ENCODE measurements at places on chromosomes 11 and 22.
A peak's percentile ranks its signal among the peaks of the same experiment; 100 is the strongest.

DNA sequence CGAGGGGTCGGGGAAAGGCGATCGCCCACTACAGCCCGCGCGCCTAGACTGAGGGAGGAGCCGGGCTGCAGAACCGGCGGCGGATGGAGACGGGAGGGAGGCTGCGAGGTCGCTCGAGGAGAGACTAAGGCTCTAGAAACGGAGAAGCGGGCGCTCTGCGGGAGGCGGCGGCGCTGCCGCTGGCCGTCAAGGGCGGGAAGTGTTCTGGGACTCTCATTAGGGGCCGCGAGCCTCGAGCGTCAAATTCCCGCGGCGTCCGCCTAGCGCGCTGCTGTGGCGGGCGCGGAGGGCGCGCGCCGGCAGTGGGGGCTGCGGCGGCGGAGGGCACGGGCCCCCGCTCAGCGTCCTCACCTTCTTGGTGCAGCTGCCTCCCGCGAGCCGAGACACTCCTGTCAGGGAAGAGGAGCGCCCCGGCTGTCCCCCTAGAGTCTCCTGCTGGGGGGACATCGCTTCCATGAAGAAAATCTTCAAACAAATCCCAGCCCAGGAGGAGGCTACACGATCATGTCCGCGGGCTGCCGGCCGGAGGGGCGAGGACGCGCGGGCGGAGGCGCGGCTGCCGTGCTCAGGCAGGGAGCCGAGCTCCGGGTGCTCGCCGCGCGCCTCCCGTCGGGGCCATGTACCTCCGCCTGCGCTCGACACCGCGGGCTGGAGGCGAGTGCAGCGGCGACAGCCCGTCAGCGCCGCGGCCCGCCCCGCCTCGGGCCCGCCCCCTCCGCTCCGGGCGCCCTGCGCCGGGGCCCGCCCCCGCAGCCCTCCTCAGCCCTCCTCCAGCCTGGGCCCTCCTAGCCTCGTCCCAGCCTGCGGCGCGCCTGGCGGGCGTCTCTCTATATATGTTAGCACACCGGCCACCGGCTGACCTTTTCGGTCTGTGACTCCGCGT is at the start of gene ARHGAP20:
Gene ARHGAP20 (minus strand): TSS at position 662 of the 883 bp plus-strand sequence. CDS start 206 bp downstream, at position 456.
- no peak for DNase-seq
- no peak within 1 kb of the TSS for H3K27ac ChIP-seq
- H3K27me3 ChIP-seq: peaks cover 12% of the 10 kb centered on the region
- no peaks in the 10 kb centered on the region for H3K36me3 ChIP-seq
- H3K4me3 ChIP-seq: peak within 1 kb of the TSS; percentile 46

DNA sequence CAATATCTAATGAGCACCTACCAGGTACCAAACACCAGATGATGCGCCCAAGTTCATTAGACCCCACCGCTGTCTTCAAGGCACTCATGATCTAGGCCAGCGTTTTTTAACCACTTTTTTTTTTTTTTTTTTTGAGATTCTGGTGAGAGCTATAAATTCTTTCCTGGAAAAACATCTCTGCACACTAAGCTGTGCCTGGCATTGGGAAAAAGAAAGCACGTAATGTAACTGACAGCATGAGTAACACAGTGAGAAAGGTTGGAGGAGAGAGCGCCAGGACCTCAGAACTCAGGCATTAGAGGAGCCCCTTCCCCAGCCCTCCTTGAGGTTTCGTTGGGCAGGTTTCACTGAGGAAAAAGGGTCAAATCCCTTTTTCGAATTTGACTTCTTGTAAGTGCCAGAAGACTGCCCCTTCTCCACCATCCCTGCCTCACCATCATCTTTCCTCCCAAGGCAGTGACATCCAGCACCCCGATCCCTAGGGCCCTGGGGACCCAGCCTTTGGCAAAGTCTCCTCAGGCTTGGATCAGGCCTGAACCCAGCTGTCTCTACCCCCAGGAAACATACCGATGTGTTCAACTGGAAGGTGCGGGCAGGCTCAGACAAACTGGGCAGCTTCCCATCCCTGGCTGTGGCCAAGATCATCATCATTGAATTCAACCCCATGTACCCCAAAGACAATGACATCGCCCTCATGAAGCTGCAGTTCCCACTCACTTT is 26.1 kb upstream of the SMIM35 start:
- H3K36me3 ChIP-seq: no peaks in the 10 kb centered on the region
- H3K27ac ChIP-seq: no peak overlapping the region
- H3K4me1 ChIP-seq: no peaks in the 10 kb centered on the region
- H3K4me3 ChIP-seq: no peak overlapping the region

DNA sequence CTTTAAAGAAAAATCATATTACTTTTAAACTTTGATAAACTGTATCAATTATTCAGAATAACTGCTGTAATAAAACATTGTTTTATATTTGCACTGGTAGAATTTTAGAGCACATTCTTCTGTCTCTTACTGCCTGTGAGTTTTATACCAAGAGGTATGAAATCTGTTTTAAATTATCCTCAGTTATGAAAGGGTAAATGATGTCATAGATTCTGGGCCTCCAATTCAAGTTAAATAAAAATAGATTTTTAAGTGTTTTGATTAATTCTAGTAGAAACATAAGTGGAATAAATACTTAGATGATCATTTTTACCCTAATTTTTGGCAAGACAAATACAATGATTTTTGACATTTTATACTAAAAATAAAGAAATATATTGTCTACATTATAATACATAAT is 93.0 kb downstream of the GUCY1A2 start:
- no peak overlapping the region for H3K4me3 ChIP-seq
- H3K27me3 ChIP-seq: no peaks in the 10 kb centered on the region
- H3K4me1 ChIP-seq: no peaks in the 10 kb centered on the region
- no peaks in the 10 kb centered on the region for H3K36me3 ChIP-seq

- H3K4me3 ChIP-seq: no peak overlapping the region
- H3K27me3 ChIP-seq: no peaks in the 10 kb centered on the region
- no peaks in the 10 kb centered on the region for H3K36me3 ChIP-seq
- DNase-seq: no peak
- H3K4me1 ChIP-seq: no peaks in the 10 kb centered on the region
- H3K27ac ChIP-seq: no peak overlapping the region
Measured at GRCh38 chr11:97963528-97964331, 1057.0 kb upstream of the CNTN5 start.

GRCh38 chr11:130157101-130157500 is 2.5 kb upstream of the ST14 start:
- H3K27ac ChIP-seq: no peak overlapping the region
- peaks cover 11% of the 10 kb centered on the region for H3K4me1 ChIP-seq
- DNase-seq: no peak
- no peaks in the 10 kb centered on the region for H3K36me3 ChIP-seq

GRCh38 chr11:120937501-120937900 is 86.4 kb upstream of the TBCEL start:
- H3K27me3 ChIP-seq: no peaks in the 10 kb centered on the region
- no peak for DNase-seq
- no peak overlapping the region for H3K27ac ChIP-seq
- H3K36me3 ChIP-seq: no peaks in the 10 kb centered on the region

- H3K36me3 ChIP-seq: no peaks in the 10 kb centered on the region
- H3K27me3 ChIP-seq: no peaks in the 10 kb centered on the region
- H3K4me1 ChIP-seq: peaks cover 5% of the 10 kb centered on the region
Measured at GRCh38 chr11:102292933-102293332, 24.4 kb upstream of the BIRC3 start.

- no peaks in the 10 kb centered on the region for H3K36me3 ChIP-seq
- no peaks in the 10 kb centered on the region for H3K4me1 ChIP-seq
- H3K4me3 ChIP-seq: no peak overlapping the region
- H3K27ac ChIP-seq: no peak overlapping the region
- no peak for DNase-seq
- no peaks in the 10 kb centered on the region for H3K27me3 ChIP-seq
Measured at GRCh38 chr11:57751176-57751575, 443 bp downstream of the BTBD18 start.

- no peaks in the 10 kb centered on the region for H3K27me3 ChIP-seq
- peak overlapping the region; percentile 87 for H3K27ac ChIP-seq
- peak overlapping the region; percentile 75 for H3K4me3 ChIP-seq
- H3K4me1 ChIP-seq: peaks cover 41% of the 10 kb centered on the region
- peaks cover 14% of the 10 kb centered on the region for H3K36me3 ChIP-seq
Measured at GRCh38 chr22:26484360-26484706, 656 bp downstream of the SRRD start.

DNA sequence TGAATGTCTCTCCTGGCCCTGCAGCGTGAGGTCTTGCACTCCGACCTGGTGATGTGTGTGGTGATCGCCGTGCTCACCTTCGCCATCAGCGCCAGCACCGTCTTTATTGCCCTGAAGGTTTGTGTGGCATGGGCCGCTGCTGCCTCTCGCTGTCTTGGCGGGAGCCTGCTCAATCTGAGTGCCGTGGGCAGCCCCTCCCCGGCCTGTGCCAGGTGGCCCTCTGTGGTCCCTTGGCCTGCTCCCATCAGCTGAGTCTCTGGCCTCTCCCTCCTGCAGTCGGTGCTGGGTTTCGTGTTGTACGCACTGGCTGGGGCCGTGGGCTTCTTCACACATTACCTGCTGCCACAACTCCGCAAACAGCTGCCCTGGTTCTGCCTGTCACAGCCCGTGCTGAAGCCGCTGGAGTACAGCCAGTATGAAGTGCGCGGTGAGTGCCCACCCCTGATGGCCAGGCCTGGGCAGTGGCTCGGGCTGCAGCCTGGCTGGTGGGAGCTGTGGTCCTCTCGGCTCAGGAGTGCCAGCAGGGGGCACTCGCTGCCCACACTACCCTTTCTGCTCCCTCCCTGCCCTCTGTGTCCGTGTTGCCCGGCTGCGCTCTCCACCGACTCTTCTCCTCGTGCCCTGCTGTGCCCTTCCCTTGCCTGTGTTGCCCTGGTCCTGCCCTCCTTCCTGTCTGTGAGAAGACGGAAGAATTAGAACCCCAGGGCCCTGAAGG is 10.2 kb downstream of the PCNX3 start:
- peaks cover 80% of the 10 kb centered on the region for H3K36me3 ChIP-seq
- H3K27me3 ChIP-seq: no peaks in the 10 kb centered on the region
- DNase-seq: peak; percentile 32
- H3K27ac ChIP-seq: no peak overlapping the region

- no peaks in the 10 kb centered on the region for H3K36me3 ChIP-seq
- H3K4me3 ChIP-seq: no peak overlapping the region
- H3K27me3 ChIP-seq: no peaks in the 10 kb centered on the region
- H3K27ac ChIP-seq: no peak overlapping the region
Measured at GRCh38 chr11:729492-730074, 17.7 kb upstream of the TALDO1 start.

DNA sequence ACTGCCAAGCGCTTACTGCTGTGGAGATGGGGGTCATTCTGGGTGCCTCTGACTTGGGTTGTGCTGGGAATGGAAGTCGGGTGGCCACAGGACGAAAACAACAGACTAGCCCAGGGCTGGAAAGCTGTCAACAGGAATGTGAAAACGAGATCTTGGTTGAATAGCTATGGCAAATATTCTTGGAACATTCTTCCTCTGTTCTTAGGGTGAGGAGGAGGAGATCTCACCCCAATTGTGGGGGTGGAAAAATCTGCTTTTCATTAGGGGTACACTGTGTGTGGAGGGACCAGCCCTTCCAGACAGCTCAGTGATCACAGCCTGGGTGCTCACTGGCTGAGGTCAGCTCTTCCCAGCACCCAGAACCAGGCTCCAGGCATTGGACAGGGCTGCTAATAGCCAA is 52.0 kb upstream of the PRSS23 start:
- no peaks in the 10 kb centered on the region for H3K36me3 ChIP-seq
- no peaks in the 10 kb centered on the region for H3K27me3 ChIP-seq
- H3K27ac ChIP-seq: no peak overlapping the region

DNA sequence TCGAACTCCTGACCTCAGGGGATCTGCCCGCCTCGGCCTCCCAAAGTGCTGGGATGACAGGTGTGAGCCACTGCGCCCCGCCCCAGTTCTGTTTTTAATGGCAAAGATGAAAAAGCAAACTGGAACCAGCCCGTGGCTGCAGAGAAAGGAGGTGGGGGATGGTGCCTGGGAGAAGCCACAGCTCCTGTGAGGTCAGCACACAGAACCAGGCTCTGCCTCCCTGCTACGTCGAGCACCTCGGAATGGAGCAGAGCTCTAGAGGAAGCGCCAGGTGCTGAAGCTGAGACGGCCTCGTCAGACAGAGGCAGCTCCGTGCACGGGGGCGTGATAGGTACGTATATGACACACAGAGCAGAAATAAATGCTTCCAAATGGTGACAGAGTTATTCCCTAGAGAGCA is 8.5 kb downstream of the DRD4 start:
- peaks cover 6% of the 10 kb centered on the region for H3K36me3 ChIP-seq
- H3K27me3 ChIP-seq: peaks cover 2% of the 10 kb centered on the region
- H3K4me1 ChIP-seq: peaks cover 3% of the 10 kb centered on the region
- H3K4me3 ChIP-seq: no peak overlapping the region

DNA sequence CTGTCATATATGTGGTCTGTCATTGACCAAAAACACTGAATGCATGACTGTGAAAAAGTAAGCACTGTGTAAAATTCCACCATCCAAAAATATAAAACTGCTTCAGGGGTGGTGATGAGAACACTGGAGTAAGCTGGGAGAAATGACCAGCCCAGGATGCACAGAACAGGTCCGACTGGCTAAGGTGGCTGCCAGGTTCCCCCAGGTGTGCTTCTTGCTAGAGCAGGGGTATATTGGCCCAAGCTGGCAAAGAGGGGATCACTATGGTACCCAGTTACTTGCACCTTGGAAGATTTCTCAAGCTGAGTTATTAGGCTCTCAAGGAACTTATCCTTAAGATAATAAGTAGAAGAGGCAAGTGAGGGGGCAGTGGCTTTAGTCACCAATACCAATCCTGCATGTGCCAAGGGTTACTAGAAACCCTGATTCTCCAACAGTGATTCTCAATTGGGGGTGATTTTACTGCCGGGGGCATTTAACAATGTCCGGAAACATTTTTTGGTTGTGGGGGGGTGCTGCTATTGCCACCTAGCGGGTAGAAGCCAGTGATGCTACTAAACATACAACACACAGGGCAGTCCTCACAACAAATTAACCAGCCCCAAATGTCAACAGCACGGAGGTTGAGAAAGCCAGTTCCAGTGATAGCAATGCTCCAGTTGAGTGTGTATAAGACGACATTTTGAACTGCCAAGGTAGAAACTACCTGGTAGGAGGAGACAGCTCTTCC is 15.7 kb downstream of the SNU13 start:
- DNase-seq: no peak
- H3K27ac ChIP-seq: no peak overlapping the region
- peaks cover 40% of the 10 kb centered on the region for H3K36me3 ChIP-seq
- H3K4me1 ChIP-seq: no peaks in the 10 kb centered on the region

Data from effector memory CD4-positive, alpha-beta T cell (primary cell).